ENCODE measurements at places on chromosomes 5 and 9.
A peak's percentile ranks its signal among the peaks of the same experiment; 100 is the strongest.

- DNase-seq = peak; percentile 45
Measured at GRCh38 chr9:96617439-96618185, 2.0 kb downstream of the CDC14B start.

DNA sequence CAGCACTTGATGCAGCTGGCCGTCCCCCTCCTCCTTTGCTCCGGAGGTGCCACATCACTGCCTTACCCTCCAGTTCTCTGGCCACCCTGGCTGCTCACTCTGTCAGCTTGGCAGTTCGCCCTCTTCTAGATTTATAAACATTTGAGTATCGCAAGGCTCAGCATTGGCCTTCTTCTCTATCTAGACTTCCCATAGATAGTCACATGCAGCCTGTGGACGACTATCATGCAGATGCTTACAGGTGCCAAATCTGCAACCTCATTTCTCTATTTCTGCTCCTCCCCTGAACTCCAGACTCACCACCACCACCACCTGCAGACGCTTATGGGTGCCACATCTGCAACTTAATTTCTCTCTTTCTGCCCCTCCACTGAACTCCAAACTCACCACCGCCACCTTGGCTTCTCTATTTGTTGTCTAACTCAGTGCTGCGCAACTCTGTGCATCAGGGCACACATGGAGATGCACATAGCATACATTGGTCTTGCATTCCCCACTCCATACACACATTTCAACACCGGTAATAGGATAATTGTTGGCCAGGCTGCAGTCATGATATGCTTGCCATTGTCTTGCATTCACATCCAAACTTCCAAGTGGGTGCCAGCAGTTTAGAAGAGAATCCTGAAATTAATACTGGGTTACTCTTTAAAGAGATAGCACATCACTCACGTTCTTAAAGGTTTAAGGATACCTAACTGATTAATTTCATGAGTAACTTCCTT is 1.9 kb upstream of the DAP start:
- DNase-seq = no peak

DNA sequence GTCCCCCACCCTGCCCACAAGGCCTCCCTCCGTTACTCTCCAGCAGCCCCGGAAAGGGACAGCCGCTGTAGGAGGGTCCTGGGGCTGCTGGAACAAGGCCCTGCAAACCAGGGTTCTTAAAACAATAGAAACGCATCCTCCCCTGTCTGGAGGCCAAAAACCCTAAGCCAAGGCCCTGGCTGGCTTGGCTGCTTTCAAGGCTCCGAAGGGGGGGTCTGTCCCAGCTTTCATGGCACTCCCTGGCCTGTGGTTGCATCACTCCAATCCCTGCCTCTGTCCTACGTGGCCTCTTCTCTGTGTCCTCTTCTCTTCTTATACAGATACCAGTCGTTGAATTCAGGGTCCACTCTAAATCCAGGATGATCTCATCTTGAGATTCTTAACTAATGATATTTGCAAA is 7.4 kb upstream of the UBAC1 start:
- DNase-seq = peak; percentile 54

GRCh38 chr9:95102572-95102971 is 214.9 kb downstream of the FANCC start:
- DNase-seq = peak; percentile 81

DNA sequence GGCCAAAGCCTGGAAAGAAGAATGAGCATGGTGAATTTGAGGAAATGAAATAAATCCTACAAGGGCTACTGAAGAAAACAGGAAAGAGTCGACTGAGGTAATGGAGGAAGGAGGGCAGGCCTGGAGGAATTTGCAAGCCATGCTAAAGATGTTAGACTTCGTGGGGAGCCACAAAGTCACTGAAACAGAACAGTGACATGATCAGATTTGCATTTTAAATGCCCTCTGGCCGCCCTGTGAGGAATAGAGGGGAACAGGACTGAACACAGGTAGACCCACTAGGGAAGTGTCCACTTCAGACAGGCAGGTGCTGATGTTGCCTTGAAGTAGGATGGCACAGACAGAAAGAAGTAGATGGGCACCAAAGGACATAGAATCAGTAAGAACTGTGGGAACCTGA is 42.8 kb upstream of the RLN1 start:
- DNase-seq = no peak

- DNase-seq = peak; percentile 59
Measured at GRCh38 chr5:176180781-176181180, 57.4 kb upstream of the SIMC1 start.

DNA sequence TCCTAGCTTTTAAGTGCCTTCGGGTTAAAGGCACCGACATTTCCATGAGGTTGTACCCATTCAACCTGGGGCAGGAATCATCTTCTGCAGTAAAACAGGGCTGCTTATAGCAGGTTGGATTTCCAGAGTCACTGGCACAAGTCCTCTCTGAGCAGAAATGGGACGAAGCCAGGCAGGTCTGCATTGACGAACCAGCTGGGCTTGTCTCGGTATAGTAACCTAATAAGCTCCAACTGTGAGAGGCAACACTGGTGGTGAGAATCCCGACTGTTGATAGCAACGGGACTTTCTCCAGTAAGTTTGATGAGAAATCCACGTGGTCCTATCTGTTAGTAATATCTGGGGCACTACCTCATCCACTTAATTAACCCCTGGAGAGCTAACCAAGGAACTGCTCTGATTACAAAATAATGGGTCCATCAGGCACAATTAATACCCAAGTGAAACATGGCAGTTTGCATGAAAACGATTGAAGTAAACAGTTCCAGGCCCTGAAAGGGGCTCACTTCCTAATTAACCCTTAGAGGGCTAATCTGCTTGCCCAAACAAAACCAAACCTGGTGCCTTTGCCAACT is 491.0 kb upstream of the C9orf72 start:
- DNase-seq = no peak

DNA sequence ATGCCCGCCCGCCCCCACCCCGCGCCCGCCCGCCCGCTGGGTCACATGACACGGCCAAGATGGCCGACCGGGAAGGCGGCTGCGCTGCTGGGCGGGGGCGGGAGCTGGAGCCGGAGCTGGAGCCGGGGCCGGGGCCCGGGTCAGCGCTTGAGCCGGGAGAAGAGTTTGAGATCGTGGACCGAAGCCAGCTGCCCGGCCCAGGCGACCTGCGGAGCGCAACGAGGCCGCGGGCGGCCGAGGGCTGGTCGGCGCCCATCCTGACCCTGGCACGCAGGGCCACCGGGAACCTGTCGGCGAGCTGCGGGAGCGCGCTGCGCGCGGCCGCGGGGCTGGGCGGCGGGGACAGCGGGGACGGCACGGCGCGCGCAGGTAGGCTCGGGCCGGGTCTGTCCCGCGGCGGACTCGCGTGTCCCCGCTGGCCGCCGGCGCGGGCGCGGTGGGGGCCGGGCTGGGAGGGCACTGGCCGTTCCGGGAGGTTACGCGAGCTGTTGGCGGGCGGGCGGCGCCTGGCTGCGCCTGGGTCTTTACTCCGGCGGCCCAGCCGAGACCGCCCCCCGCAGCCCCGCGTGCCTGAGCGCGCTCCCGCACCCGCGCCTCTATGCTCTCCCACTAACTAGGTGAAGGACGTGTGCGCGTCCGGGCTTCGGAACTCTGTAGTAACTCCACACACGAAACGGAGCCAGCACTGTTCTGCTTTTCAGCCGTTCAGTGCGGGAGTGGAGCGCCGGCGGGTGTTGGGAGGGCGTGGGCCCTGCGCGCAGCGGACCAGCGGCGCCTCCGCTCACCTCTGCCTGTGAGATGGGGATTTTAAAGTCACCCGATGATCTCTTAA is at the start of gene RUFY1:
RUFY1 (plus strand) TSS at position 44 of the 832 bp plus-strand sequence; CDS start at position 60, 16 bp downstream.
- DNase-seq = peak; percentile 95

GRCh38 chr5:1118231-1118698 is 6.4 kb upstream of the SLC12A7 start:
- DNase-seq = no peak

DNA sequence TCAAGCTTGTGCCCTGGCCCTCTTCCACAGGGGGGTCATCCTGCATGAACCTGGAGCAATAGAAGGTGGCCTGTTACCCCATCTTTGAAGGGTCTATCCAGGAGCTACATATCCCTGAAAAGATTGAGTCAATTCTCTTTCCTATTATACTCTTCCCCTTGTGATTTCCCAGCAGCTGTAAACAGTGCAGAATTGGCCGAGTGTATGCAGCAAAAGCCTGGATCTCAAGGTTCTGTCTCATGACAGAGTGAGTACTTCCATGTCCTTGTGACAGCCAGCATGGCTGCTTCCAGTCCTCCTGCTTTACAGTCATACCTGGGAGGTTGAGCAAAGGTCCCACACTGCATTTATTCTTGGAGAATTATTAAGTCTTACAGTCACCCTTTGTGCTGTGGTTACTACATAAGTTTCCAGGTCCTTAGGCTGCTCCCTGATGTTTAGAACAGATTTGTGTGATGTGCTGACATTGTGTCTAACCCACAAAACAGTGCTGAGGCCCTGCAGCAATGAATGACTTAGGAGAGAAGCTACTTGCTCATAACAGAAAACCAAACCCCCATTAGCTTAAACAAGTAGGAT is 67.5 kb downstream of the NREP start:
- DNase-seq = no peak

GRCh38 chr9:91807643-91808246 is 142.3 kb downstream of the ROR2 start:
- no peak for DNase-seq

DNA sequence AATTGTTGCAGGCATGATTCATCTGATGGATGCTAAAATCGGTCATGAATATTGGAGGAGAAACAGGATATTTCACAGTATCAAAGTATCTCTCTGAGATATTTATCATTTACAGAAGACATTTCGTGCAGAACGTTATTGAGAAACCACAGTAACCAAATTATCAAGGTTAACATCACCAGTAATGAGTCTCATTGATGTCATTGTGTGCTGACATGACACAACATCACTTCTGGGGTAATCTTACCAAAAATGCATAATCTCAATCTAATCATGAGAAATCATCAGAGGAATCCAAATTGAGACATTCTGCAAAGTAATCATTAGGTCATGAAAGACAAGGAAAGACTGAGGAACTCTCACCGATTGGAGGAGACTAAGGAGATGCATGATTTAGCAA is 42.7 kb downstream of the C5orf22 start:
- DNase-seq = no peak

DNA sequence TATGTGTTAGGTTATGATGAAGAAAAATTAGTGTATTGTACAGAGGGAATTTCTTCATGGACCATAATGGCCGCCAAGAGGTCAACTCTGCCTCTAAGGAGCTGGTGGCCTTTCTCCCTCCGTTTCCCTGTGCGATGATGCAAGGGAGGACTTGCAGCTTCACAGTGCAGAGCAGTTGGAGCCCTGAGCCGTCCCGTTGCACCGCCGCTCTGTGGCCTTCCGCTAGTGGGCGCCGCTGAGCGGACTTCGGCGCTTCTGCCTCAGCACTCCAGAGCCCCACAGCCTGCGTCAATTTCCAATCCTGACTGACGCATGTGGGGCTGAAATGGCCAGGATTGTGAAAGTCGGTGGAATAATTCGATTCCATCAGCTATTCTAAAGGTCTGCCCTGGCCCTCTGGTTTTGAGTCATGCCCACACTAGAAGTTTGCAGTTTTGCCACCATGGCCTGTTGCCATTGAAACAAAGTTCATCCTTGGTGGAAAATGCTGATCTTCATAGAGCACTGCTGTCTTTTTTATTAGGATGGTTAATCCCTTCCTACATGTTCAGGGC is 22.7 kb upstream of the LECT2 start:
- DNase-seq = peak; percentile 76

GRCh38 chr5:39948341-39948740 is 523.6 kb upstream of the DAB2 start:
- DNase-seq = no peak

GRCh38 chr9:8401961-8402705 is 602.6 kb upstream of the DMAC1 start:
- no peak for DNase-seq

DNA sequence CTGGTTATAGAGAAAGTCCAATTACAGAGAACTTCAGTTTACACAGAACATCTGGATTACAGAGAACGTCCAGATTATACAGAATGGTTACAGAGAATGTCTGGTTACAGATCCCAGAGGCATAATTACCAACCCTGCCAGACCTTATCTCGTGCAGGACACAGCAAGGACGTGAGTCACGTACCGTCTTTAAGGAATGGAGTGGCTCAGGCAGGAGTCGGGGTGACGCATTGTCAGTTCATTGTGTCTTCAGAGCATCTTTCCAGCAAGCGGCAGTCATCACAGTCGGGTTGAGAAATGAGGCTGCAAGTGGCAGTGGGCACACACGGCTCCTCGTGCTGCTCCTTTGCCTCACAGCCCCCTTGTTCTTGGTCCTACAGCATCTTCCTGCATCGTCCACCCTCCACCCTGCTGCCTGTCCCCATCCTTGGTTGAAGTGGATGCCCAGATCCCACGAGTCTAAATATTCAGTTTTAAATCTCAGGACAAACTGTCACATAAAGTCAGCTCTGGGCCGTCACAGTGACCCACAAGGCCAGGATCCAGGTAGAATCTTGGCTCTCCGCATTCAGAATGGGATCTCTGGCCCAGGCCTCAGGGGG is 30.0 kb upstream of the SLC6A19 start:
- no peak for DNase-seq

- DNase-seq = no peak
Measured at GRCh38 chr9:76751001-76751400, 13.2 kb upstream of the PCA3 start.

GRCh38 chr5:140324041-140324600 is 21.2 kb upstream of the PFDN1 start:
- no peak for DNase-seq

- peak; percentile 86 for DNase-seq
Measured at GRCh38 chr9:137666955-137667670, 48.3 kb downstream of the EHMT1 start.

GRCh38 chr9:90517103-90517502 is 125.5 kb downstream of the DIRAS2 start:
- DNase-seq = no peak

DNA sequence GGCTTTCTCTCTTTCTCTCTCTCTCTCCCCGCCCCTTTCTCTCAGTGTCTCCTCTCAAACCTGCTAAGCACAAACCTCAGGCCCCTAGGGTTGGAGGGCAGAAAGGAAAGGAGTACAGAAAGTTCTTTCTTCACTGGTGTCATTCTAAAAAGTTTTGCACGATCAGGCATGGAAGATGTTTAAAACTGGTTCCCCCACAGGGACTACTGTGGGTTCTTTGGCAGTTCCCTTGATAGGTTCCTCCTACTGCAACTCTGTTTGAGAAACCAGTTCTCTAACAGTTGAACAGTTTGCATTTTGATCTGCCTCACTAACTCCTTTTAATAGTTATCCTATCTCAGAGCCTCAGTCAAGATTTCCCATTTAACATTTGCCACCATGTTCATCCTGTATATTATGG is 82.9 kb downstream of the CDO1 start:
- DNase-seq = no peak

GRCh38 chr9:93708987-93709302 is 132.6 kb downstream of the PHF2 start:
- DNase-seq = no peak
